ENCODE measurements at places on chromosomes 5 and 9. TPM values are rescaled to one million over a fixed set of nuclear protein-coding genes. Genes with fewer than 3 reads are reported as not detected.

- H3K4me1 ChIP-seq, result peaks cover 2% of the 10 kb centered on the region
- no peak for DNase-seq
- no peaks in the 10 kb centered on the region for H3K36me3 ChIP-seq
- H3K27ac ChIP-seq, result no peak overlapping the region
Measured at GRCh38 chr5:107533910-107534876, 136.5 kb downstream of the EFNA5 start.

DNA sequence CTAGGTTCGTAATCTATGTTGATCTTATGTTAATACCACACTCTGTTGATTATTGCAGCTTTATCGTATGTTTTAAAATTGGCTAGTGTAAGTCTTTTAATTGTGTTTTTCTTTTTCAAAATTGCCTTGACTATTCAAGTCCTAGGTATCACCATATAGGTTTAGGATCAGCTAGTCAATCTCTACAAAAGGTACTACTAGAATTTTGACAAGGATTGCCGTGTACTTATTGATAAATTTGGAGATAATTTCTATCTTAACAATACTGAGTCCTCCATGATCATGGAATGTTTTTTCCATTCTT is 117.9 kb upstream of the PRSS3 start:
- peak overlapping the region; percentile 50 for H3K4me3 ChIP-seq
- H3K4me1 ChIP-seq, result no peaks in the 10 kb centered on the region
- DNase-seq, result no peak
- H3K36me3 ChIP-seq, result no peaks in the 10 kb centered on the region
- H3K27ac ChIP-seq, result peak overlapping the region; percentile 78

- no peak overlapping the region for H3K4me3 ChIP-seq
- H3K27me3 ChIP-seq, result no peaks in the 10 kb centered on the region
- DNase-seq, result no peak
- H3K36me3 ChIP-seq, result no peaks in the 10 kb centered on the region
- no peak overlapping the region for H3K27ac ChIP-seq
Measured at GRCh38 chr9:106622164-106622487, 240.8 kb upstream of the ZNF462 start.

DNA sequence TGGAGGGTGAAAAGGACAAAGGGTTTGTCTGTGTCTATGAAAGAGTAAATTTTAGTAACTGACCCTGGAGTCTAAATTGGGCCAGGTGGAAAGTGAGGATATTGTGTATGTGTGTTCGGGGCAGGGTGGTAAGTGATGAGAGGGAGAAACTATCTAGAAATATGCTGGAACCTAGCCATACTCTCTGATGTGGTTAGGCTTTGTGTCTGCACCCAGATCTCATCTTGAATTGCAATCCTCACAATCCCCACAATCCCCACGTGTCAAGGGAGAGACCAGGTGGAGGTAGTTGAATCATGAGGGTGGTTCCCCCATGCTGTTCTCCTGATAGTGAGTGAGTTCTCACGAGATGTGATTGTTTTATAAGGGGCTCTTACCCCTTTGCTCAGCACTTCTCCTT is 60.6 kb downstream of the COMMD10 start:
- H3K27me3 ChIP-seq, result no peaks in the 10 kb centered on the region
- H3K36me3 ChIP-seq, result no peaks in the 10 kb centered on the region
- no peak overlapping the region for H3K27ac ChIP-seq
- no peaks in the 10 kb centered on the region for H3K4me1 ChIP-seq
- no peak for DNase-seq

GRCh38 chr9:105419816-105420597 is 27.8 kb upstream of the FSD1L start:
- no peaks in the 10 kb centered on the region for H3K4me1 ChIP-seq
- H3K27me3 ChIP-seq, result no peaks in the 10 kb centered on the region
- no peak overlapping the region for H3K4me3 ChIP-seq

DNA sequence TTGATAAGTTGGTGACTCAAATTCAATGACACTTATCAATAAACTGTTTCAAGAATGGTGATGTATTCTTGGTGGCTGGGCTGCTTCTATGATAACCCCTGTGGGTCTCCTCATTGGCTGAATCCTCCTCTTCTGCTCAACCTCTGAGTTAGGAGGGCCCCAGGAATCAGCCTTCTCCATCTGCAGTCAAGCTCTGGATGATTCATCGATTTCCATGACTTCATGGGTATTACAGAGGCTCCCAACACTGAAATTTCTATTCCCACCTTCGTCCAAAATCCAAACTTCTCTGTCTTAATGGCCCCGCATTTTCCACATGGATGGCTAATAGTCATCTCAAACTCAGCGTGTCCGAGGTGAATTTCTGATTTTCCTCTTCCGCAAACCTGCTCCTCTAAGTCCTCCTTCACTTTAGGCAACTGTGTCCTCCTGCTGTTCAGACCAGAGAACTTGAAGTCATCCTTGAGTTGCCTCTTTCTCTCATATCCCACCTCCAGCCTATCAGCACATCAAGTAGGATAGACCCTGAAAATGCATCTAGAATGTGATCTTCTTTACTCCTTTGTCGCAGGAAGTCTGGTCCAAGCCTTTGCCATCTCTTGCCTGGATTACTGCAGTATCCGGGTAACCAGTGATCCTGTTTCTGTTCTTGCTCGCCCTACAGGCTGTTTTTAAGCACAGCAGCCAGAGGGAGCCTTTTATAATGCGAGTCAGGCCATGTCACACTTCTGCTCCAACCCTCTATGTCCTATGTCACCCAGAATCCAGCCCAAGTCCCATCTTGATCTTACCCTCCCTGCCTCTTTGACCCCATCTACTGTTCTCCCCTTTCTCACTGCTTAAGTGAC is 41.4 kb upstream of the IL7R start:
- H3K4me1 ChIP-seq, result no peaks in the 10 kb centered on the region
- H3K4me3 ChIP-seq, result no peak overlapping the region
- no peak overlapping the region for H3K27ac ChIP-seq
- H3K36me3 ChIP-seq, result no peaks in the 10 kb centered on the region

DNA sequence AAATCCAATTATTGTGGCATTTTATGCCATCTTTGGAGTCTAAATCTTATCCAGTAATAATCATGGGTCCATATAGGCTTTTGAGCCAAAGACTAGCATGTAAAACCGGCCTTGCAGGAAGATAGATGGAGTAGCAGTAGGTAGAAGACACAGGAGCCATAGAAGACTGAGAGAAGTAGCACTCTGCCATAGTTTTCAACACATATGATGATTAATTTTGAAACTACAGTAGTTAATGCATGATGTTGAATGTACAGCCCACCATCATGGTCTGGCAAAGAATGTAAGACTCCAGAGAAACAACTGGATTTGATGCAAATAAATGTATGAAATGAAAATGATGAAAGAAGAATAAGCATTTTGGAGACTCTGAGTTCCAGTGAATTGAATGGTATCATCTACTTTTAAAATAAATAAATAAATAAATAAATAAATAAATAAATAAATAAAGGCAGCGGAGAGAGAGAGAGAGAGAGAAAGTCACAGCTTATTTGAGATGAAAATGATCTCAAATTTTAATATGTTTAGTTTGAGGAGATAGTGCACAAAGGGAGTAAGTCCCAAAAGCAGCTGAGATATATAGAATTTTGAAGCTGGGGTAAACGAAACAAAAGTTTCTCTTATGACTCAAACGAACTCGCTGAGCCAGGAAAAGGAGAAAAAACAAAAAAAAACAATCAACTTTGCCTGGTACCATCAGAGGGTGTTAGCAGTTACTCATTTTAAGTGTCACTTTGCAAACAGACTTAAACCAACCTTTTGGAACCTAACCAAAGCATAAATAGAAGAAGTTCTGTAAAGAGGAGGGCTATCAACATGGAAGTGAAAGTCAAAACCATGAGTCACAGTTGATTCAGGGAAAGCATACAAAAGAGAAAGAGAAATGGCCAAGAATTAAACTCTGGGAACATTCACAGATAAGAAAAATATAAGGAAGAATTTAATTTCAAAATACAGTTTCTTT is 388.7 kb downstream of the CETN3 start:
- H3K4me3 ChIP-seq, result peak overlapping the region; percentile 16
- no peaks in the 10 kb centered on the region for H3K4me1 ChIP-seq
- no peak for DNase-seq

- H3K27me3 ChIP-seq, result no peaks in the 10 kb centered on the region
- H3K4me3 ChIP-seq, result no peak overlapping the region
- no peaks in the 10 kb centered on the region for H3K4me1 ChIP-seq
- no peak overlapping the region for H3K27ac ChIP-seq
- no peaks in the 10 kb centered on the region for H3K36me3 ChIP-seq
- DNase-seq, result no peak
Measured at GRCh38 chr5:94240134-94240533, 378.3 kb downstream of the KIAA0825 start.

DNA sequence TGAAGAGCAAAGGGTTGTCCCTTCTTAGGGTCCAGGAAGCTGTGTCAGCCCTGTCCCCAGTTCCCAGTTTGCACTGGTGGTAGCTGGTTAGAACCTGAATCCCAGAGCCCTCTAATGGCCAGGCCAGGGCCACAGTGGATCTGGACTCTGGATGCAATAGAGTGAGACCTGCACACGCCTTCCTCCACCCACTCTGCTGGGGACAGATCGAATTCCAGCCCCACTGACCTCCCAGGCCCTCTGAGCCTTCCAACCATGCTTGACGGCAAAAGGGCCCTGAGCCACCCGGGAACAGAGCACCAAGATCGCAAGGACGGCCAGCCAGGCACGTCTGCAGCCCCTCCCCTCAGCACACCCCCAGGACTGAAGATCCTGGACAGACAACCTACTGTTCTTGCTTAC is 23.7 kb downstream of the NAIF1 start:
- DNase-seq, result no peak
- H3K4me3 ChIP-seq, result no peak overlapping the region
- H3K36me3 ChIP-seq, result no peaks in the 10 kb centered on the region
- no peak overlapping the region for H3K27ac ChIP-seq

GRCh38 chr5:11182441-11183080 is 421.5 kb upstream of the DAP start:
- no peaks in the 10 kb centered on the region for H3K4me1 ChIP-seq
- H3K27ac ChIP-seq, result no peak overlapping the region
- H3K4me3 ChIP-seq, result no peak overlapping the region
- H3K27me3 ChIP-seq, result no peaks in the 10 kb centered on the region
- no peak for DNase-seq
- H3K36me3 ChIP-seq, result no peaks in the 10 kb centered on the region

- no peaks in the 10 kb centered on the region for H3K36me3 ChIP-seq
- no peaks in the 10 kb centered on the region for H3K4me1 ChIP-seq
- H3K4me3 ChIP-seq, result no peak overlapping the region
- H3K27me3 ChIP-seq, result no peaks in the 10 kb centered on the region
Measured at GRCh38 chr5:77563475-77563874, 71.4 kb upstream of the WDR41 start.

The NPDC1 gene
- 57.8 TPM for total RNA-seq
